Activated T-cell treated with anti-CD3 and anti-CD28 coated beads for 1 hour (primary cell): ENCODE measurements at places on chromosomes 2 and 18.

GRCh38 chr18:33014060-33014796, 241.4 kb upstream of the KLHL14 start:
- DNase-seq = no peak

GRCh38 chr2:11482473-11483035, 16.6 kb upstream of the E2F6 start:
- DNase-seq = no peak

DNA sequence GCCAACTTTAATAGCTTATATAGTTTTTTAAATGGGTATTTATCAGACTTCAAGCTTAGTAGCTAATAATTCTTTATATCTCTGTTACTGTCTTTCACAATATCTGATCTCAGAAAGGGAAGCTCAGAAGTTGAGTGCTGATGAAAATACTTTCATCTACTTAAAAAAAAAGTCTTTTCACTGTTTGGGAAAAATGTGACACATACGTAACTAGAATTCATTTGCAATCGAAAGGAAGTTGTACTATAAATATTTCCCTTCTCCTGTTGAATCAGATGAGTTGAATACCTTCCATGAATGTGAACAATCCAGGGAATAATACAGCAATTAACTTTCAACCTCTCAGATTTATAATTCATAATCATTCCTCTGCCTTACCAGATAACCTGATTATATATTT, 811 bp upstream of the SCG2 start:
- no peak for DNase-seq

DNA sequence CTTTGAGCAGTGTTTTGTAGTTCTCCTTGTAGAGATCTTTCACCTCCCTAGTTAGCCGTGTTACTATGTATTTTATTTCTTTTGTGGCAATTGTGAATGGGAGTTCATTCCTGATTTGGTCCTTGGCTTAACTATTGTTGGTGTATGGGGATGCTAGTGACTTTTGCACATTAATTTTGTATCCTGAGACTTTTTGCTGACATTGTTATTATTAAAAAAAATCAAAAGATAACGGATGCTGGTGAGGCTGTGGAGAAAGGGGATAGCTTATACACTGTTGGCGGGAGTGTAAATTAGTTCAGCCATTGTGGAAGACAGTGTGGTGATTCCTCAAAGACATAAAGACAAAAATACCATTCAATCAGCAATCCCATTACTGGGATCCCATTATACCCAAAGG, 17.0 kb upstream of the ZNF397 start:
- no peak for DNase-seq

GRCh38 chr18:4831791-4832375, 365.2 kb downstream of the AKAIN1 start:
- no peak for DNase-seq

DNA sequence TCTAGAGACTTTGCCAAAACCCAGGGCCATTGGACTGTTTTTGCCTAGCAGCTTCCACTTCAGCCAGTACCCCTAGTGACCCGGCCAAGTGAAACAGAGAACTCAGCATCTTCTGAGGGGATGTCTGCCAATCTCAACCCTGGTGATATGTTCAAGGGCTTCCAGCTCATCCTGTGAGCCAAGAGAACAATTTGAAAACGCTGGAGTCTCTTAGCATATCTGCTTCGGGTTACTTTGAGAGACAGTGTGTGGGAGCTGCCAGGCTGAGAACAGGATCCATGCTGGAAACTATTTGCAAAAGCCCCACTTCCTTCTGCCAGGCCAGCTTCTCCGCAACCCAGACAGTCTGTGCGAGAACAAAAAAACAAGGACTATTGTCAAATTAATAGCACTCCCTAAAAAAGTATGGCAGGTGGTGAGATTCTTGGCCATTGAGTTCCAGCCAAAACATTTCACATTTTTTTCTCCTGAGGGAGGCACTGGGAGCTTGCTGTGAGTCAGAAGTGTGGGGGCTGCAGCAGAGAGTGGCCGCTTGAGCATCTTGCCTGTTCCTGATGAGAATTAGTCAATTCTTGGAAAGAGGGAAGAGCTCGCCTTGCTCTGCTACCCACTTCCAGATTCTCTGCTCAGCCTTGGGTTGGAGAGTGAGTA, 395.6 kb upstream of the TRIB2 start:
- no peak for DNase-seq

- no peak for DNase-seq
Observed at GRCh38 chr2:99803846-99804245, 314.0 kb upstream of the REV1 start.

DNA sequence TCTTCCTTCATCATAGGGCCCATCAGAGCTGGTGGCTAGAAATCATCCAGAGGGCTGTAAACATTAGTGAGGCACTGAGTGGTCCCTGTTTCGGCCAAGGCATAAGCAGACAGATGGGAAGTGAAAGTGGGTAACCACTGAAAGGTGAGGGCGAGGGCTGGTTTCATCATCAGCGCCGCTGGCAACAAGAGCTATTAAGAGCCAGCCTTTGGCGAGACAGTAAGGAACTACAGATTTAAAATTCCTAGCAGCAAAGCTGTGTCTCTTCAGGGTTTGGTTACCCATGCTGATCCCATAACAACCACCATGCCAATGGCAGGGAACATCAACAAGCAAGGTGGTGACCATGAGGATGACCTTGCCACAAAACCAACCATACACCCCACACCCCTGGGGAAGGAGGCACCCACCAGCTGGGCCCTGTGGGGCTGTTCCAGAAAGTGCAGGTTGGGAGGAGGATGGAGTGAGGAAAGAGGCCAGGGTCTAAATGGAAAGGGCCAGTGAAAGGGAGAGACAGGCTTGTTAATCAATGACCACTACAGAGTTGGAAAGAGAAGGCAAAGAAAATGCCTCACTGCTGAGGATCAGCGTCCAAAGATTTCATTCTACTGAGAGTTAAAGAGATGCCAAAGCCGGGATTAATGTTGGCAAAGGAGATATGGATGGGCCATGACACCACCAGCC, 9.0 kb upstream of the SLC20A1 start:
- no peak for DNase-seq

DNA sequence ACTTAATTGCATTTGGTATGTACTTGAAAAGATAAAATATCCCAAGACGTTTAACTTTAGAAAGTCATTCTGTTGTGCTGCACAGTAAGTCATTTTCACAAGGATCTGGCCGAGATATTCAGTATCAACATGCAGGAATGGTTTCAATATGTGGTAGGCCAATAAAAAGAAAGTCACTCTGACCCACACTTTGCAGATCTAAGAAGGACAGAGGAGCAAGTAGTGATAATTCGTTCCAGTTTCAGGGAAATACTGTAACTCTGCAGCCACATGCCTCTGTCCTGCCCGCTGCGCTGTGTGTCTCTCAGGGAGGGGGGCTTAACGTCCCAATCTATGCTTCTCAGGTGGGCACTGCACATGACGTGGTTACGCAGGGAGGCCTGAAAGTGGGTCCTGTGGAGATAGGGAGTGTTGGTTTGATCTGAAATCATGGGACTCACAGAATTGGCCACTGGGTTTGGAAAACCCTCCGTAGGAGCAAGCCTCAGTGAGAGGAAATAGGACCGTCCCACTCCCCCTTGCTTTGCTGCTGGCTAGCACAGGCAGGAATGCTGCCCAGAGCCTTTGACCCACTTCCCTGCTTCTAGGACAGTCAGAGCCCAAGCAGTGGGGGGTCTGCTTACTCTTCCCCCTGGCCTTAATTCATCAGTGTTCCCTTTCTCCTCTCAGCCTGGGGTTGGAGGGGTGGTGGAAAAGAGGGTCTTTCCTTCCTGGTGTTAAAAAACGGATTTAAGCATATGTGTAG, 314.7 kb upstream of the SPRED2 start:
- DNase-seq = no peak

- no peak for DNase-seq
Observed at GRCh38 chr2:58794916-58795315, 553.8 kb upstream of the FANCL start.

DNA sequence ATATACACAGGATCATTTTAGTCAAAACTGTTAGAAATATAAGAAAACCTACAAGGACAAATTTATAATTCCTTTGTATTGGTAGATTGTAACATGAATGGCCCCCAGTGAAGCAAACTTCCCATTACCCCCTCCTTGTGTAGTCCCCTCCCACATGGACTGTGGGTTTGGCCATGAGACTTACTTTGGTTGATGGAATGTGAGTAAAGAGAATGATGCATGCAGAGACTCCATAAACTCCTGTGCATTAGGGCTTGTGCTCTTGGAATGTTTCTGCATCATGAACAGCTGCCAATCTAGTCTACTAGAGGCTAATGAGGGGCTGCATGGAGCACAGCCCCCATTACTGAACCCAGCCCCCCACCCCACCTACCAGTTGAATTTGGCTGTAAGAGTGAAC, 8.3 kb upstream of the TGFA start:
- no peak for DNase-seq

GRCh38 chr2:71380665-71381064, 49.1 kb downstream of the ZNF638 start:
- DNase-seq = no peak

DNA sequence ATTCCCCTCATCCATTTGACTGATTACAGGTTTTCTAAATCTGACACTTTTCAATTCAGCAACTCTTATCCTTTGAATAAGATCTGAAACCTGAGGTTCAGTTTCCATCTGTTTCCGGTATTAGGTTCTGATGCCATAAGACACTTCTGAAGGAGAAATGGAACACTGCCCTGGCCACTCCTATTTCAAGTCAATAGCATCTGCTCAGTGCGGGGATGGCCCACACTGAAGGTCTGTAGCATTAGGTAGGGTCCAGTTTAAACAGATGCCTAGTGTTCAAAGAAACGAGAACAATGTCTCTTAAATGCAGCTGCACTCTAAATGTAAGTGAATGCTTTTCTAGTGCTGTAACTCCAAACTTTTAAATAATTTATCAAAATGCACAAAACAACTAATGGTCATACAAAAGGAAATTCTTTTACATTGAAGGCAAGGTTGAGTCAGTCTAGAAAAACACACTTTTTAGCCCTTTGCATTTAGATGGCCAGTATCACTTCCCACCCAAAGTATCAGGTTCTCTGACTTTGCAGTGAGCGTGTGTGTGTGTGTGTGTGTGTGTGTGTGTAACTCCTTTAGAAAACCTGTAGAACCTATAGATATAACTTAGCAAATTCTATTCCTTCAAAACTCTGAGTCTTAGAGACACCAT, 78.2 kb downstream of the STK39 start:
- DNase-seq = no peak

DNA sequence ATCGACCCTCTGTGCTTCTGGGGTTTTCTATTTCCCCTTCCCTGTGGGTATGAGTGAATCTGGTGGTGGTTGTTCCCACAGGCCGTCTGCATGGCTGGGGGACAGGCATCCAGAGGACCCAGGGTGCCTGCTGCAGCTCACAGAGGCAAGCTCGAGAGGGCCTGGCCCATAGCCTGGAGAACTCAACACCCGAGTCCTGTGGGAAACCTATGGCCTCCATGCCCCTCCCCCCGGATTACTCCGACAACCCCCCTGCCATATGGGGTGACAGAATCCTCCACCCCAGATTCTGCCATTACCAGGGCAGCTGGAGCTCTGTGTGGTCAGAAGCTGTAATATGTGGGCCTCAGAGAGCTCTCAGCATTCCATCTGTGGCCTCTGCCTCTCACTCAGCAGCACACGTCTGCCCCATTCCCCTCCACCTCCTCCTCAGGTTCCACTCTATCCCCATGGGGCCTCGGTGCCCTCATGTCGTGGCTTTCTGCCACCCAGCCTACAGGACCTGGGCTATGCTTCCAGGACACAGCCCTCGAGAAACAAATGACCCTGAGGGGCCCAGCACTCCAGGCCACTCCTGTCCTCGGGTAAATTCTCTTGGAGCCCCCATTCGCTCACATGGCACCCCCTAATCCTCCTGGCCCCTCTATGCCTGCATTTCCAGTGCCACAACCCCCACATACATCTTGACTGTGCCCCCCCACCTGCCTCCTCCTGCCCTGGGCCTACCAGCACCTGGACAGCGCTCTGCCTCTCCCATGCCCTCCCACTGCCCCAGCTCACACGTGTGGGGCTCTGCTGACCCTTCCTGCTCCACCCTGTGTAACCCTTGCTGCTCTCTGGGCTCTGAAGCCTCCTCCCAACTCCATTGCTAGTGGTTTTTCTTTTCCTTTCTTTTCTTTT, 3.6 kb downstream of the MZT2A start:
- DNase-seq = no peak

GRCh38 chr18:49898421-49898820, 85.1 kb upstream of the ACAA2 start:
- peak; percentile 50 for DNase-seq

DNA sequence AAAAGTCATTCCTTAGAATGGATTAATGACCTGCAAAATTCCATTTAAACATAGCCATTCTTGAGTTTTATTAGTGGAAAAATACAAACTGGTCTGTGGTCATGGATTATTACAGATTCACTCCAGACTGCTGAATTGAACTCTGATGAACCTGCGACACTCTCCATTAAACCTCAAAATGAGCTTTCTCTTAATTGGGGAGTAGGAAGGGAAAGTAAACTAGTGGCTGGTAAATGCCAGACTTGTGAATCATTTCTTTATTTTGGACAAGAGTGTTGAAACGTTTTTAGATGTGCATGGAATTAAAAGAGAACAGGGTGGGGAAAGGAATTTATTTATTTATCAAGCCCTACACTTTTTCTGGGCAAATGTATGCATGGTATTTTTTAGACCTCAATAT, 321.2 kb upstream of the FANCL start:
- no peak for DNase-seq

DNA sequence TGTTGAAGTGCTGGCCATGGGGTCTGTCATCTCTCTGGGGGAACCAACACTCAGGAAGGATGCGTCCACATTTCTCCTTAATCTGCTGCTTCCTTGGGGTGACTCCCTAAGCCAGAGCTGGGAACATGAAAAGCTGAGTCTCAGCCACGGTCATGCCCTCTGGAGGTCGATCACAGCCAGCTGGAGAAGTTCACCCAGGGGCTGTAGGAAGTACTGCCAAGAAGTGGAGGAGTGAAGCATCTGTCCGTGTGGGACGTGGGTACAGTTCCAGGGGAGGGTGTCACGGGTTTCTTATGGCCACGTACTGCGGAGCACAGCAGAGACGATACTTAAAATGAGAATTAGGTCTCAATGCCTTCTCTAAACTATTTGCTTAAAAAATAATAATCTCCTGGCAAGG, 42.4 kb upstream of the IGFBP2 start:
- DNase-seq = no peak

- no peak for DNase-seq
Observed at GRCh38 chr2:236605345-236605734, 35.7 kb downstream of the ACKR3 start.

- no peak for DNase-seq
Observed at GRCh38 chr2:237293978-237294377, 120.0 kb downstream of the COL6A3 start.

GRCh38 chr2:72917877-72918553, 696 bp downstream of the EMX1 start:
- DNase-seq = no peak

DNA sequence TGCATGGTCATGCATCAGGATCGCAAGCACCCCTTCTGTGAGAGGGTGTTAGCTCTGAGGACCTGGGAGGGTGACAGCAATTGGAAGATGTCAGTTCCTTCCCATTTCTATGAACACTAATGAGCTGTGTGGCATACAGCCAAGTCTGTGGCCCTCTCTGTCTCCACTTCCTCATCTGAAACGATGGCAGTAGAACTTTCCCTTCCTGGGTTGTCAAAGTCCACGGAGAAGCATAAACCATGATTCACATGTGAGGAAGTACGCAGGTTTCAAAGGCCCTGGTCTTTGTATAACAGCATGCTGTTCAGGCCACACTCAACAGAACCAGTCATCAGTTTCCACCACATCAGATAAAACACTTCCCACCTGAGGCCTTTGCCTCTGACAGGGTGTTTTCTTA, 167.4 kb upstream of the RAB6C start:
- no peak for DNase-seq
